ENCODE measurements at places on chromosomes 4 and X.
A peak's percentile ranks its signal among the peaks of the same experiment; 100 is the strongest.

DNA sequence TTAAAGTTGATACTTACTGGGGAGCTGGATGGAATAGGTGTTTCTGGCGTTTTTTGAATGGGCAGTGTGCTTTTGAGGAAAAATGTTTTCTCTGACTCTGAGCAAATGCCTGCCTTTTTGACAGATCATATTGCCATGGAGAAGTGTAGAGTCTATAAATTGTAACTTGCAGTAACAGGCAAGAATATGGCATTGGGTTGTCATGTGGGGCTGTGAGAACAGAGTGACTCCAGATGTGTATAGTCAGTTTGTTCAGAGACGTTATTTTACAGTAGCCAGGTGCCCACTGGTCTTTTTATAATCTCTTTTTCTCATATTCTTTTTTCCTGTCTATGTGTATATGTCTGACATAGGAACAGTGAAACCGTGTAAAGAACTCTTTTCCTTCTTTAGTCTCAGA is 40.8 kb downstream of the RAPGEF2 start:
- no peak for DNase-seq

DNA sequence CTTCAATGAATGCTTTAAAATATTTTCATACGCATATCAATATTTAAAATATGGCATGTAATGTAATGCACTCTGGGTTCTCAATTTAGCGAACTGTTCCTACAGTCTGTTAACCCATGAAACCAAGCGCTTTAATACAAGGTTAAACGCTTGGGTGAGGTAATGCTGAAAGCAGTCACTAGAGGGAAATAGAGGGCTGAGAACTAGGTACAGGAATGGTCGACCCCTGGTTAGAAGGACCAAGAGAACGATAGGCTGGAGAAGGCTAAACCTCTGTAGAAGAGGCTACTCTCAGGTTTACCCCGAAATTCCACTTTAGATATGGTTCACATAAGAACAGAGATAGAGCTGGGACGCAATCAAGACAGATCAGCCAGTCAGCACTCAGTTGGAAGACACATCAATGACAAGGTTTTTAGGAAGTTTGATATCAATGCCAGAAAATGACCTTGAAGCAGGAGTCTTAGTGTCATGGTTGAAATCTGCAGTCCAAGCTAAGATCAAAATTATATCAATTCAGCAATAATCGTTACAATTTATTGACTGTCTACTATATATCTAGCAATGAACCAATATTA is 26.9 kb downstream of the ARSJ start:
- DNase-seq: peak; percentile 27

- DNase-seq: no peak
Observed at GRCh38 chrX:40011322-40012038, 86.3 kb downstream of the BCOR start.

- no peak for DNase-seq
Observed at GRCh38 chr4:60656171-60656570, 544.0 kb upstream of the ADGRL3 start.

- DNase-seq: no peak
Observed at GRCh38 chr4:74598611-74599325, 153.8 kb downstream of the AREG start.

DNA sequence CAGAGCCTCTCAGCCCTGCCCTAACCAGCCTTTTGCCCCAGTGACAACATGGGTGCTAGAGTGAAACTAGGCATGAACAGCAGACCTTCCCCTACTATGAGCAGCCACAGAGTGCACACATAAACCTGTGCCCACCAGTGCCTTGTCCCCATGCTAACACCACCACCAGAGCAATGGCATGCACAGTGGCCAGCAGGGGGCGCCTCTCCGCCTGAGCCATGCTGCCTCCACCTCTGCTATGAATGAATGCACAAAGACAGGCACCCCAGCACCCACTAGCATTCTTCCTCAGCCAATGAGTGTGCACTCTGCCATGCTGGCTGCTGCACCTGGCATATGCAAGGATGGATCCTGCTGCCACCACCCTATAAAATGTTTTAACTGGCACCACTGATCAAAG is 286.9 kb upstream of the FGF16 start:
- DNase-seq: peak; percentile 32

- no peak for DNase-seq
Observed at GRCh38 chrX:99572711-99573110, 837.4 kb downstream of the PCDH19 start.

DNA sequence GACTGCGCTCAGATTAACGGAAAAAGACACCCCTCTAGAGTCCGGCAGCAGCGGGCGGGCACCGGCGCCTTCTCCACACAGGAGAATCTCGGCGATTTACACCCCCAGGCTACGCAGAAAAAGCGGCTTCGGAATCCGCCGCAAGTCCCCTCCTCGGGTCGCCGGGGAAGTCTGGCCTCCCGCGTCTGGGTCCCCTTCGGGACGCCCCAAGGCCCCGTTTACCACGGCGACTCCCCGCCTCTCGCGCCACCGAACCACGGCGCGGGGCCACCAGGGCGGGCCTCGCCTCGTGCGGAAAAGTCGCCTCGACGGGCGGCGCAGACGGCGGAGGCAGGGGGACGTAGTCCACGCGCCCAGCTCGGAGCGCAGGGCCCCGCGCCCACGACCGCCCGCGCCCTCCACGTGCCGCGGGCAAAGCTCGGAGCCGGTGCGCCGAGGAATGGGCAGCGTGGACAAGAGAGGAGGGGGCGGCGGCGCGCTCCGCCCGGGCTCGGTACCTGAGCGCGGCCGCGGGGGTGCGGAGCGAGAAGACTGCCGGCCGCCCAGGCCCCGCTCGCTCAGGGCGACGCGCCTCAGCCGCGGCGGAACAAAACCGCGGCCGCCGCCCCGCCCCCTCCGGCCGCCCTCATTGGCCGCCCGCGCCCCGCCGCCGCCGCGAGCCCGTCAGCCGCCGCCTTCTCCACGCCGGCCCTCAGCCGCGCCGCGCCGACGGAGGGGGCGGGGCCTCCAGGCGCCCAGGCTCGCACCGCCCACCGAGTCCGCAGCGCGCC is at the start of gene FAM53A:
FAM53A (minus strand) TSS at position 578 of the 770 bp plus-strand sequence. CDS start 15,572 bp downstream, outside the sequence.
- peak; percentile 32 for DNase-seq

- DNase-seq: no peak
Observed at GRCh38 chr4:100746141-100746739, 228.4 kb upstream of the EMCN start.

- no peak for DNase-seq
Observed at GRCh38 chr4:119570401-119570800, 58.2 kb downstream of the PDE5A start.

GRCh38 chr4:184807256-184807655 is 18.5 kb downstream of the ACSL1 start:
- no peak for DNase-seq

DNA sequence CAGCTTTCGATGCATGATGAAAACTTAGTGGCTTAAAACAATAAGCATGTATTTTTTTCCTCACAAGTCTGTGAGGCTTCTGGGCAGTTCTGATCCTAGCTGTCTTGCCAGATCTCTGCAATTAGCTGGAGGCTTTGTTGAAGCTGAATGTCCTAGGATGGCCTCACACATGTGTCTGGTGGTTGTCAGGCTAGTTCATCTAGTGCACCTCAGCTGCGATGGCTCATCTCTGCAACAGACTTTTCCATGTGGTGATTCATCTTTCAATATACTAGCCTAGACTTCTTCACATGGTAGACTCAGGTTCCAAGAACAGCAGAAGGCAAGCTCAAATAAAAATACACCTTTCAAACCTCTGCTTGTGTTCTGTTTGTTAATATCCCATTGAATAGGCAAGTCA is 66.5 kb upstream of the IL1RAPL1 start:
- DNase-seq: no peak

DNA sequence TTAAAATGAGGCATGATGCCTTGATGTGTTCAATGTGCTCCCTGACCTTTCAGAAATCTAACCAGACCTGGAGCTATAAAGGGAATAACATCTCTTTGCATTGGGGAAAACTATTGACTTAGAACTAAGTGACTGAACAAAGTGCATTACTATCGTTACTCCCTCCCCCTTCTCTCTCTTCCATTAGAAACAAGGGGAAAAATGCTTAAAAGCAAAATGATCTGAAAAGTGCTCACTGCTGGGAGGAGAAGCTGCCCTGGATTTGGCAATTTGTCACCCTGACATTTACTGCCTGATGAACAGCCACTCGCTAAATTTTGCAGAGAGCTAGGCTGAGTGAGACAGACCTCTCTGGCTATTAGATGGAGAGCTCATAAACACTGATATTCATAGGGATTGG is 48.6 kb upstream of the PARM1 start:
- no peak for DNase-seq

GRCh38 chrX:143664302-143664701 is 28.4 kb upstream of the SLITRK4 start:
- DNase-seq: no peak

GRCh38 chrX:141673946-141674345 is 24.6 kb downstream of the SPANXD start:
- DNase-seq: no peak

- DNase-seq: no peak
Observed at GRCh38 chrX:149073479-149073878, 431.6 kb downstream of the IDS start.

GRCh38 chr4:150391052-150391451 is 190.9 kb upstream of the MAB21L2 start:
- DNase-seq: no peak

DNA sequence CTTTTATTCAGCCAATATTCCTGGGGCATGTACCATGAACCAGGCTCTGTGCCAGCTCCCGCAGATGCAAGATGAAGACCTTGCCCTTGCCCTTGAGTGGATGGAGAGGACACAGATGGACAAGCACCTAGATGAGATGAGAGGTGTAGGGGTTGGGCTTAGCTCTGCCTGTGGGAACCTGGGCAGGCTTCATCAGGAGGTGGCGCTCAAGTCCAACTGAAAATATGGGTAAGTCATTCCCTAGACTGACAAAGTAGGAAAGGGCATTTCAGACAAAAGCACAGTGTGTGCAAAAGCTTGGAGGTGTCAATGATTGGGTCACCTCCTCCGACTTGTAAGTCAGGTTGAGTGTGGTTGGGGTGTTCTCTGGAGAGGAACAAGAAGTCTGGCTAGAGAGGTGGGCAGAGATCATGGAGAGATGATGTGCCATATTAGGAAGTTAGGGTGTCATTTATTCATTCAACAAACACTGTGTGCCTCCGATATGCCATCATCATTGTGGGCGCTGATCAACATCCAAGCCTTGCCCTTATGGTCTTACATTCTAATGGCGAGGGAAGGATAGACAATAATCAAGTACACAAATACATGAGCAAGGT is 64.6 kb downstream of the ANAPC4 start:
- peak; percentile 56 for DNase-seq

GRCh38 chr4:109171070-109171469 is 131.4 kb downstream of the COL25A1 start:
- no peak for DNase-seq

GRCh38 chr4:16078195-16078760 is 5.5 kb downstream of the PROM1 start:
- no peak for DNase-seq

- no peak for DNase-seq
Observed at GRCh38 chrX:44003975-44004374, 30.8 kb upstream of the NDP start.

DNA sequence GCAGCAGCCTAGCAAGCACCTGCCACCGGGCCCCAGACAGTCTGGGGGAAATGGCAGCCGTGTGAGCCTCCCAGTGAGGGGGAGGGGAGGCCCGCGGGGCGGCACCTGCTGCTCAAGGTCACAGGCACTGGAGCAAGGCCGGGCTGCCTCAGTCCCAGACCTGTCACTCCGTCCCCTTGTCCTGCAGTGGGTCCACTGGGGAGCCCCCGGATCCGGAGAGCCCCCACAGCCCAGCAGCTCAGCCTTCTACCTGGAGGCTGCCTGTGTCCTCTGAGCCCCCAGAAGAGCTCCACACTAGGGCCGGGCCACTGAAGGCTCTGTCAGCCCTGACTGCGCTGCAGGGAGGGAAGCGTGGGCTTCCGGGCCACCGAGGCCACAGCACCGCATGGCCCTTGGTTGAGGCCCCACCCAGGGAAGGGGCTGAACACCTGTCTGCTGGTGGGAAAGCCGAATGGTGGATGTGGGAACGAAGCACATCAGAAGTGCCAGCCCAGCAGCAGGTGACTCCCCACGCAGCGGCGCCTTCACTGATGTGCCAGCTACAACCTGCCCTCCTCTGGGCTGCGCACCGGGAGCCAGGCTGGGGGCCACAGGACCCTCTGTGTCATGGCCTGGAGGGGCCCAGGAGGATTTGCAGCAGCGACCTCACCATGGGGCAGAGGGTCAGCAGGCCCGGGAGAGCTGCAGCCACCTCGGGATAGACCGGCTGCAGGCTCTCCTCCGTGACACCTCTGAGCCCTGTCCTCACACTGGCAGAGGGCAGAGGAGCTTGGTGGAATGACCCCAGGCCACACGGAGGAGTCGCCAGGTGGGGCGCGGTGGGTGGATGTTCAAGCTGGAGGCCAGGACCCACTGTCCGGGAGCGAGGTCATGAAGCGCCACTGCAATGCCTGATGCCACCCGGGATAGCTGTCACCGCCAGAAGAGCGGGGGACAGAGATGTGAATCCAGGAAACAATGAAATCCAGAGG is 35.0 kb upstream of the MXD4 start:
- no peak for DNase-seq

GRCh38 chr4:154315741-154316140 is 175.9 kb downstream of the DCHS2 start:
- DNase-seq: no peak

DNA sequence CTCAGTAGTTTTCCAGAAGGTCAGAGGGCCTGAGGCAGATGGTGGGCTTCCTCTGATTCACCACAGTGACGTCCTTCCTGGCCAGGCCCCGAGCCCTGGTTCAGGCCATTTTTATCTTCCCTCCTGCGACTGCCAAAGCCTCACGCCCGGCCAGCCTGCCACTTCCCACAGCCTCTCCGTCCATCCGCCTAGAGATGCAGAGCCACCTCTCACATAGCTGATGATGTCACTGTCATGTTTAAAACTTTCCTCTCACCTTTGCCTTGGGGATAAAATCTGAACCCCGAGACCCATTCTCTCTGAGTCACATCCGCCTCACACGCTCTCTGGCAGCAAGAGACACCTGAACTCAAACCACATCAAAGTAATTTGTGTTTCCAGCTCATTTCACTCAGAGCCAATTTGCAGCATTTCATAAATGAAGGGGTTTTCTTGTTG is 175.3 kb downstream of the QDPR start:
- DNase-seq: peak; percentile 88

- DNase-seq: no peak
Observed at GRCh38 chr4:126719852-126720251, 912.9 kb upstream of the INTU start.

DNA sequence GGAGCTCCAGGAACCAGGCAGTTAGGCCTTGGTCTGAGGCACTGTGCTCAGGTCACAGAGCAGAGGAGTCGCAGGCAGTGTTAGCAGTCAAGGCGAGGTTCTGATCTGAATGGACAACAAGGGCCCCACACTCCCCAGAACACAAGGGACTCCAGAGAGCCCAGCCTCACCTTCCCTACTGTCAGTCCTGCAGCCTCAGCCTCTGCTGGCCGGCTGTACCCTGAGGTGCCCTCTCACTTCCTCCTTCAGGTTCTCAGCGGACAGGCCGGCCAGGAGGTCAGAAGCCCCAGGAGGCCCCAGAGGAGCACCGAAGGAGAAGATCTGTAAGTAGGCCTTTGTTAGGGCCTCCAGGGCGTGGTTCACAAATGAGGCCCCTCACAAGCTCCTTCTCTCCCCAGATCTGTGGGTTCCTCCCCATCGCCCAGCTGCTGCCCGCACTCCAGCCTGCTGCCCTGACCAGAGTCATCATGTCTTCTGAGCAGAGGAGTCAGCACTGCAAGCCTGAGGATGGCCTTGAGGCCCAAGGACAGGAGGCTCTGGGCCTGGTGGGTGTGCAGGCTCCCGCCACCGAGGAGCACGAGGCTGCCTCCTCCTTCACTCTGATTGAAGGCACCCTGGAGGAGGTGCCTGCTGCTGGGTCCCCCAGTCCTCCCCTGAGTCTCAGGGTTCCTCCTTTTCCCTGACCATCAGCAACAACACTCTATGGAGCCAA is 26.2 kb downstream of the MAGEA9 start:
- no peak for DNase-seq

GRCh38 chr4:168737806-168738172 is 240.9 kb downstream of the PALLD start:
- no peak for DNase-seq

All from activated naive CD4-positive, alpha-beta T cell treated with anti-CD3 and anti-CD28 coated beads for 36 hours (primary cell).